Progenitor cell of endocrine pancreas (in vitro differentiated cells): ENCODE measurements at places on chromosomes 3 and 15. TPM values are rescaled to one million over a fixed set of nuclear protein-coding genes. Genes with fewer than 3 reads are reported as not detected.

Gene NME9
- total RNA-seq: 2.3 and 2.4 TPM in 2 replicates

Gene THRB
- 19.7 and 28.4 TPM in 2 replicates for total RNA-seq

Gene PLA2G4E
- 0.09 TPM in 1 of 2 replicates, not detected in the other for total RNA-seq

Gene CLDN1
- 37.8 and 38.0 TPM in 2 replicates for total RNA-seq

Gene GLCE
- 17.6 and 18.0 TPM in 2 replicates for total RNA-seq

Gene NGRN
- 110 and 121 TPM in 2 replicates for total RNA-seq
